ENCODE measurements at places on chromosomes 4 and X. TPM values are rescaled to one million over a fixed set of nuclear protein-coding genes. Genes with fewer than 3 reads are reported as not detected.

GRCh38 chr4:89829470-89830138, 7.4 kb downstream of the SNCA start:
- DNase-seq = no peak
- no peaks in the 10 kb centered on the region for H3K4me1 ChIP-seq
- H3K4me3 ChIP-seq = no peak overlapping the region
- peaks cover 7% of the 10 kb centered on the region for H3K36me3 ChIP-seq
- no peak overlapping the region for H3K27ac ChIP-seq

DNA sequence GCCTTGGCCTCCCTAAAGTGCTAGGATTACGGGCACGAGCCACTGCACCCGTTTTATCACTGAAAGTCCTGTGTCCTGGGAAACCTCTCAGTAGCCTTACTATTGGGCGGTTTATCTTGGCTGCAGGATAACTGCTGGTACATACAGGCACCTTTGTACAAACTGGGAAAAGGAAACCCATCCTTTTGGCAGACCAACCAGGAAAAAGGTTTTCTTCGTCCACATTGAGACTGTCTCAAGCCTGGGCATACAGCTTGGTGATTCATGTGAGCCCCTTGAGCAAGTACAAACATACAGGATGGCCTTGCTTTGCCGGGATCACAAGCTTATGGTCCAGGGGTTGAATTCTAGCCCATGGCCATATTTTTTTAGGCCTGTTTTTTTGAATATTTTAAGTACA, 32.8 kb downstream of the RWDD4 start:
- no peak overlapping the region for H3K27ac ChIP-seq
- DNase-seq = no peak
- H3K4me3 ChIP-seq = no peak overlapping the region
- H3K27me3 ChIP-seq = no peaks in the 10 kb centered on the region

GRCh38 chrX:10930151-10930550, 181.0 kb upstream of the HCCS start:
- no peaks in the 10 kb centered on the region for H3K36me3 ChIP-seq
- no peaks in the 10 kb centered on the region for H3K4me1 ChIP-seq
- H3K4me3 ChIP-seq = no peak overlapping the region
- no peak for DNase-seq
- H3K27ac ChIP-seq = no peak overlapping the region

Gene AMBN
- total RNA-seq = not detected

DNA sequence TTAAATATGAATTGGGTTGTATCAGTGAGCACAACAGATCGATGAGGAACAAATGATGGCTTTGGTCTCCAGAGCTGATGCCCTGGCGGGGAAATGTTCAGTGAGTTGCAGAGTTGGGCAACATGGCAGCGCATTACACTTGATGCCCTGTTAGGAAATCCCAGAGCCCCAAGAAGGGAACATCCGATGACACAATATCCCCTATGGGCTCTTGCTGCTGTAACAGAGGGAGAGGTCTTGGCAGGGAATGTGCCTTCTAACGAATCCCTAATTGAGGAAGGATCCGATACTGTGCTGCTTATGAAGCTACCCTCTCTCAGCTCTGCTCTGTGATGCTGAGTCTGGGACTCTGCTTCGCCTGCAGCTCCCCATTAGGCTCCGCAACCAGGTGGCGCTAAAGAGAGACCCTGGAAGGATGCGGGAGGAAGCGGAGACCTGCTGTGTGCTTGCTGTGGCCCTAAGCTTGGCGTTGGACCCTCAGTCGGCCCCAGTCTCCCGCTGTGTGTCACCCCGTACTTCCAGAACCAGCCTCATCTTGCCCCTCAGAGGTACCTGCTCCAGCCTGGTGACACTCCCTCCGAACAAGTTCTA, 38.9 kb downstream of the PDHA1 start:
- no peak overlapping the region for H3K4me3 ChIP-seq
- H3K36me3 ChIP-seq = peaks cover 4% of the 10 kb centered on the region
- no peak overlapping the region for H3K27ac ChIP-seq
- DNase-seq = peak; percentile 41
- no peaks in the 10 kb centered on the region for H3K4me1 ChIP-seq

All from progenitor cell of endocrine pancreas (in vitro differentiated cells).